ENCODE measurements at places on chromosomes 2 and 18.

GRCh38 chr2:68319398-68320117 is at the start of gene CNRIP1:
Gene CNRIP1 (minus strand): TSS chr2:68319949. CDS start chr2:68319400, 549 bp downstream.
- DNase-seq, result no peak

DNA sequence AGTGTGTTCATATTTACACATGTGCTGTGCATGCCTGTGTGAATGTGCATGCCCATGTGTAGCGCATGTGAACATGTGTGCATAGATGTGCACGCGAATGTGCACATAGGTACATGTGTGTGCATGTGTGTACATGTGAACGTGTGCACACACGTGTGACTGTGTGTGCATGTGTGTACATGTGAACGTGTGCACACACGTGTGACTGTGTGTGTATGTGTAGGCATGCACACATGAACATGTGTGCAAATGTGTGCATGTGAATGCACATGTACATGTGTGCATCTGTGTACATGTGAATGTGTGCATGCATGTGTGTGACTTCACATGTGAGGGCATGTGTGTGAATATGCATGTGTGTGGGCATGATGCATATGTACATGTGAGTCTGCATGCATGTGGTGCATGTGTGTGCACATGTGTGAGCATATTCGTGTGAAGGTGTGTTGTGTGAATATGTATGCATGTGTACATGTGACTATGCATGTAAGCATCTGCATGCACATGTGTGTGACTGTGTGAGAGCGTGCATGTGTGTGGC is 122.4 kb downstream of the PTGR3 start:
- no peak for DNase-seq

DNA sequence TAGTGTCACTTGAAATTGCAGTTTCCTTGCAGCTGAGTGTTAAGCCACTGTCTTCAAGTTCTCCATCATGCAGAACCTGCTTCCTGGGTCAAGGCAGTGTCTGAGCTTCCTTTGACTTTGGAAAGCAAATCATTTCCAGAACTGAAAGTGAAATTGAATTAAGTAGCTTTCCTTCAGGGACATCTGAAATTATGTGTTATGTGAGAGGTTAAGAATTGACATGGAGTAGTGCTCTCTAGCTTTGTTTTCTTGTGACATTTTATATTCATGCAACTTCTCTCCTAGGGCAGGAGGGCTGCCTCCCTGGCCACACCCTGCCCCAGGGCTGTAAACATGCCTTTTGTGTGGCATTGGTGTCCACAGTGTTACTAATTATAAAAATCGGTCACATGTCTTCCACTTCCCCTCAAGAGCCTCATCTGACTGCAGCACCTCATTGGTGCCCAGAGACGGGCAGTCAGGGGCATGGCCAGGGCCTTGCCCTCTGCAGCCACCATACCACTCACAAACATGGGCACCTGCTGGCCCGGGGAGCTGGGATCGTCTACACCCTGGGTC is 14.4 kb downstream of the RAB12 start:
- DNase-seq, result no peak

GRCh38 chr2:239471011-239471792 is 70.4 kb upstream of the HDAC4 start:
- DNase-seq, result no peak

DNA sequence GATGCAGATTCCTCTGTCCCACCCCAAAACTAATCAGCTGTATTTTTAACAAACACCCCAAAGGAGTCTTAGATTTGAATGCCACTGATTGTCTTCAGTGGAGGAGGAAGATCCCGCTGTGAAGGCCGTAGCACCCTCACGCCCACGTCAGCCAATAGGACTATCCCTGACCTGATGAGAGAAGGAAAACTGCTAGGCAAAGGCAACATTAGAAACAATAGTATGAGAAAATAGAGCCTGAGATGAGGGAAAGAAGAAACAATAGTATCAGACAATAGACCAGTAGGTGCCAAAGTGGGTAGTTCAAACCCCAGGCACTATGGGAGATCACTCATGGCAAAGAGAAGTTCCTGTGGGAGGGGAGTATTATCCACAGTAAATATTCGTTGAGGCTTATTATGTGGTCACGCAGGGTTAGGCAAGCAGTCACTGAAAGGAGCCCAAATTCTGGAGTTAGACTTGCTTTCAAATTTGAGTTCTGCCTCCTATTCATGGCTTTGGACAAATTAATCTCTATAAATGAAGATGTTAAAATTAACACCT is 2.8 kb downstream of the PCBP1 start:
- no peak for DNase-seq

DNA sequence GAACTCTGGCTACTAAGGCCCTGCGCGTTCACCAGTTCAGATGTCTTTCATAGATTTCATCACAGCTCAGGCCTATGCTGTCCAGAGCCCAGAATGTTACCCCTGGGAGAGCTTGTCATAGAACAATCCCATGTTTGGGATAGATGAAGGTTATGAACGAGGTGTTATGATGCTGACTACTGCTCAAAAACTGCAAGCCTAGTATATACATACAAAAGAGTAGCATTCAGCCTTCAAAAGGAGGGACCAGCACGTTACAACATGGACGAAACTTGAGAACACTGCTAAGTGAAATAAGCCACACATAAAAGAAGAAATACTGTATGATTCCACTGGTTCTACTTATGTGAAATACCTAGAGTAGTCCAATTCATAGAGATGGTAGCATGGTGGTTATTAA is 401.9 kb downstream of the NBAS start:
- no peak for DNase-seq

- no peak for DNase-seq
Observed at GRCh38 chr2:225429717-225430116, 30.2 kb downstream of the NYAP2 start.

GRCh38 chr2:143802871-143803650 is 673.8 kb downstream of the ARHGAP15 start:
- DNase-seq, result peak; percentile 20

DNA sequence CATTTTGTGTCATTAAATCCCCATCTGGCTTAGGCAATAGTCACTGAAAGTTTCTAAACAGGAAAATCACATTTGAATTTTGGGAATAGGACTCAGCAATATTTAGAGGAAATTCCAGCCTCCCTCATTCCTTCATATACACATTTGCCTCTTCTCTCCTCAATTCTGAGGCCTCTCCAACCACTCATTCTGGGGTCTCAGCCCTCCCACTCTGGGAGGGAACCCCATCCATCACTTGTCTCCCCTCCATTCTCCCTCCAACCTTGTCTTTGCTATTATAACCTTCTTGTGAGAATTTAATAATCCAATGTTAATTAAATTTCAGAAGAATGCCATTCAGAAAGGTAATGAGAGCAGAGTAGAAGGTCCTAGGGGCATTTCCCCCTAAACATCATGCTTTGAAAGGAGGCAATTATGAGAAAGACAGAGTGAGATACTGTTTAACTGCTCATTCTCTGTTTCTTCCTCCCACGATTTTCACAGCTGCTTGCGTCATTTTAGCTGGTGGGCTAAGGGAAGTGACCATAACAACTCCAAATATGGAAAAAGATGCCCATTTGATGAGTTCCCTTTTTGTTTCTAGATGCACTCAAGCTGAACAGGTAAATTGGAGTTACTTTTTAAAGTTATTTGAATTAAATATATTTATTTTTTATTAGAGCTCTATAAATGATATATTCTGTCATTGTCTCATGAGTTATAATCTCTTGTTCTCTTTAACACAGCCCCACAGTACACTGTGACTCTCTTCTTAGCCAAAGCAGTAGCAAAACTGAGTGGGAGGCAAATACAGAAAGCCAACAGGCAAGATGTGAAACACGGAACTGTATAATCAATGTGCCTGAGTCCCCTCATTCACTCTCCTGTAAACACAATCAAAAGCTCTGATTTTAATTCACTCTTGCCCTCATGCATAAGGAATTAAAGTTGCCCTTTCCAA is 135.1 kb downstream of the DLGAP1 start:
- no peak for DNase-seq

All from GM18507 (cell line).